Smooth muscle cell of the brain vasculature (primary cell): ENCODE measurements at places on chromosomes 6 and 20.

DNA sequence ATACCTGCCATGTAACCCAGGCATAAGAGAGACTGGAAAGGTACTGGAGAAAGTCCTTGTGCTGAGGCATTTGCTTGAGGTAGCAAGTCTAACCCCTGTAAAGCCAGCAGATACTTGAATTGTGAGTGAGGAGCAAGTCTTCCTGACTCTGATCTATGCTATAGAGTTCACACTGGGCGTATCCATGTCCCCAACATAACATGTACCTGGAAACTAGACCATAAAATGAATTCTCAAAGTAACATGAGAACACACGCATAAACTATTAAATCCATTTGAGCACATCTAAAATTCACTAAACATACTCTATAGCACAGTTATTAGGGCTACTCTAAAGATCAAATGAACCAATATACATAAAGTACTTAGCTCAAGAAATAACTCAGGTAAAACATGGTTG, 2.0 kb downstream of the NHSL1 start:
- DNase-seq: no peak

DNA sequence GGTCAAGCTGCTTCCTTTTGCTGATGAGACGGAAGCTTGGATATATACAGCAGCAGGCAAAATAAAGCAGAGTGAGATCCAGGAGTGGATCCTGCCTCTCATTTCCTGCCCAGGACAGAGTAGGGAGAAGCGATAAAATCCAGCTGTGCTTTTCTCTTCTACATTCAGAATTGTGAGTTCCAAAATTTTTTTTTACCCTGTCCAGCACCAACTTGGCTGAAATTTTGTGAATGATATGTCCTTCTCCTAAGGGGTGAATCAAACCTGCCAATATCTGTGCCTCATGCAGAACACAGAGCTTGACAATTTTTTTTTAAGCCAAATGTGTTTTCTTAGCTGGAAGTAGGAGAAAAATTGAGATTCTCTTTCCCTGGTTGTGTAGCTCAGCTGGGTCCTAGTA, 235.6 kb upstream of the CHD6 start:
- DNase-seq: no peak

DNA sequence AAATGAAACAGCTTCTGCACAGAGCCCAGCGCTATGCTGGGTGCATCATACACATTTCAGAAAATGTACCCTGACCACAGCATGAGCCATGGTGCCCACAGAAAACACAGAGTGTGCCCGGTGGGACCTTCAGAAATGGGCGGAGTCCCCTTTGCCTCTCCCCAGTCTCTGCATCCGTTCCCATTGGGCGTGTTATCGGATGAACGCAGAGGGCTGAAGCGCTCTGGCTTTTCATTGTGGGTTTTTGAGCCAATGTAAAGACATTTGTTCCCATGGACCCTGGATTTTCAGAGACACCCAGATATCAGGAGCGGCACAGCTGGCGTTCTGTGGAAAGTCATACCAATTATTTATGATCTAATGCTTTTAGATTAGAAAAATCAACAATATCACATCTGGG, 99.8 kb downstream of the DACT2 start:
- DNase-seq: no peak

DNA sequence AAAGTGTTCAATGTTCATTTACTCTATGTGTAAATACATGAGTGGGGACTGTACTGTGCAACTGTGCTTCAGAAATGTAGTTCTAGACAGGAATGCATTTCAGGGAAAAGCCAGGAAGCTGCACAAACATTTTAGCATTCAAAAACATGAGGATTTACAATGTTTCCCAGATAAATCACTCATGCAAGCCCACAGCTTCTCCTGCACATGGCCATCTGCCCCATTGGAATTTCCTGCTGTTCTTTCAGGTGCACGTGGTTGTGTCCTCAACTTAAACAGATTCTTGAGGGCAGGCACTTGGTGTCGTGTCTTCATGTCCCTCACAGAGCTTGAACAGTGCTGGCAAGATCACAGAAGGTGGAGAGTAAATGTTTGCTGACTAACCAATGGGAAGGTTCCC, 101.5 kb downstream of the UNC5CL start:
- DNase-seq: no peak

DNA sequence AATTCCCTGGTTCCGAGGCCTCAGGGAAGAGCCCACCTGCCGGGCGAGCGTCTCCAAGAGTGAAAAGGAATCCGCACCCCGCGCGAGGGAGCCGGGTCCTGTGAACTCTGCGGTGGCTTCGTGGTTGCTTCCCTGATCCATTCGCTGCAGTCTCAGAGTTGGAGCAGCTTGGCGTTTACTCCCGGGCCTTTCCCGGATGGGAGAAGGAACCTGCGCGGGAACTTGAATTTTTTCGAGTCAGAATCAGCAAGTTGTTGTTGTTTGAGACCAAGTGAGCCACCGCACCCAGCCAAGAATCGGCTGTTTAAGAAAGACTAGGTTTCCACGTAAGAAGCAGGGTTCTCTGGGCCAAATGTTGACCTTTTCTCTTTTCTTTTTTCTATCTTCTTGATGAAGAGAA, 12.9 kb downstream of the PRSS16 start:
- no peak for DNase-seq

- DNase-seq: no peak
Observed at GRCh38 chr6:52333840-52334200, 28.1 kb upstream of the PAQR8 start.

DNA sequence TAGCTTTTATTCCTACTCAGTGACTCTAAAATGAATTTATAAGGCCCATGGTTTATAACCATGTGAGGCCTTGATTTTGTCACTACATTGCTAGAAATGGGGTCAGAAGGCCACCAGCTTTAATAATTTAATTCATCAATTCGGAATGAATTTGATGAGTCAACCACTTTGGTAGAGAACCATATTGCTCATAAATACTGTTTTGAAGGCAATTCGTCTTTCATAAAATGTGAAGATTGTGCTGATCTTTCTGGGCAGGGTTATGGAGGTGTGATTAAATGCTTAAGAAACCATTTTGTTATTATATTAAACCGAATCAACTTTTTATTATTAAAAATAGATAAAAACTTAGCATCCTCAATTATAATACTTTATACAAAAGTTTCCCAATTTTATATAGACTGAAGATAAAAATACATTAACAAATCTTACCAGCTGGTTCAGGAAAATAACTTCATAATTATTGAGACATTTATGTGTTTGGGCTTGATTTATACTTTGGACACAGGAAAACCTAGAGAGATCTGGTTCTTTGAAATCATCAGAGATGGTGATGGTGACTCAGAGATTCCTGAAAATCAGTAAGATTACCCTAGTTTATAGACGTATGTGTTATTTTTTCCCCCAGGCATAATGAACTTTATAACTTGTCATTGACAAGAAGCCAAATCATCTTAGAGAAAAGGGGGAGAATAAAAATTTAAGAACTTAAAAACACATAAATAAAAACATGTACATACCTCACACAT, 10.6 kb downstream of the HCRTR2 start:
- no peak for DNase-seq
